Calu3 (cell line): ENCODE measurements at places on chromosomes 5 and 9. TPM values are rescaled to one million over a fixed set of nuclear protein-coding genes. Genes with fewer than 3 reads are reported as not detected.

GRCh38 chr5:180160215-180160614 lies 48.8 kb downstream of the RASGEF1C start:
- H3K36me3 ChIP-seq: no peaks in the 10 kb centered on the region
- H3K4me1 ChIP-seq: peaks cover 7% of the 10 kb centered on the region
- no peak overlapping the region for H3K4me3 ChIP-seq
- peaks cover 70% of the 10 kb centered on the region for H3K27me3 ChIP-seq
- H3K27ac ChIP-seq: no peak overlapping the region

- DNase-seq: no peak
- H3K4me3 ChIP-seq: no peak overlapping the region
- H3K27ac ChIP-seq: no peak overlapping the region
- no peaks in the 10 kb centered on the region for H3K4me1 ChIP-seq
- H3K27me3 ChIP-seq: no peaks in the 10 kb centered on the region
Measured at GRCh38 chr5:17719592-17719991, 85.3 kb downstream of the TAF11L14 start.

DNA sequence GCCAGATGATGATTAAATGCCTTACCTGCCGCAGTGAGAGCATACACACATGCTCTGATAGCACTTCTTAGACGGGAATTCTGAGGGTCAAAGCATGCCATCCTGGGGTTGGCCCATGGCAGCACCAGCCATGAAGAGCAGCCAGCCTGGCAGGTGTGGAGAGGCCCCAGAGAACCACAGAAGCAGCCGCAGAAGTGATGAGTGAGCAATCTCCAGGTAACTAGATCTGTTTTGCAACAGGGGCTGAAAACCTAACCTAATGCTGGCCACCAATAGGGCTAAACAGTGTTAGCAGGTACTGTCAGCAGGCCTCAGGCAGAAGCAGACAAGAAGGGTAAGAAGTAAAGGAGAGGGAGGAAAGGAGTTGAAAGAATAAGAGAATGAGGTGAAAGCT lies 33.5 kb upstream of the HOMER1 start:
- H3K36me3 ChIP-seq: peaks cover 5% of the 10 kb centered on the region
- no peaks in the 10 kb centered on the region for H3K27me3 ChIP-seq
- peaks cover 21% of the 10 kb centered on the region for H3K4me1 ChIP-seq
- peak overlapping the region; percentile 75 for H3K27ac ChIP-seq

DNA sequence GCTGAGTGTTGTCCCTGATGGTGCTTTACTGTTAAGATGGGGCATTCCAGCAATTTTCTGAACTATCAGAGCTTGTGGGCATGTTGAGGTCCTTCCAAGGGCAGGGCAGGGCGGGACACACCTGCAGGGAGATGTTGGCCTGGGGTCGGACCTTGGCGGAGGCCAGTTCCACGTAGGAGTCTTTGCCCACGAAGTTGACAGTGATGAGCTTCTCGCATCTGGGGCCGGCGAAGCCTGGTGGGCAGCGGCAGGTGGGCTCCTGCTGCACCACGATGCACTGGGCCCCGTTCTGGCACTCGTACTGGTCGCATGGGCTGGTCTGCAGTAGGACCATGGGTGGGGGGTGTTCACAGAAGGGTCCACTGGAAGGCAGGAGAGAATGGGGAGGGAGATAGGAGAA lies 106.4 kb upstream of the PANK3 start:
- no peak overlapping the region for H3K4me3 ChIP-seq
- peaks cover 50% of the 10 kb centered on the region for H3K27me3 ChIP-seq
- no peak for DNase-seq

DNA sequence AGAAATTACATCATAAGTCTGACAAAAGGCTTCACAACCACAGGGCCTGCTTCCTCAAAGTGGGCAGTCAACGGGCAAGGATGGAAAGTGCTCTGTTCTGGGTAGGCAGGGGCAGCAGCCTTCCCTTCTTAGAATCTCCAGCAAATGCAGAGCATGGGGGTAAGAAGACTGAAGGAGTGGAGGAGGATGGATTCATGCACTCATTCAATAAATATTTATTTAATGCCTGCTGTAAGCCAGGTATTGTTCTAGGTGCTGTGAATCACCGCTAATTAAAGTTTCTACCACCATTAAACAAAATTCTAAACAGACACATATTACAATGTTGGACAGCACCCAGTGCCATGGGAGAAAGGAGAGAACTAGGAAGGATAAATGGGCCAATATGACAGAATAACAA lies 195.6 kb downstream of the ELAVL2 start:
- no peak overlapping the region for H3K4me3 ChIP-seq
- H3K27me3 ChIP-seq: no peaks in the 10 kb centered on the region
- DNase-seq: no peak
- no peaks in the 10 kb centered on the region for H3K36me3 ChIP-seq
- no peak overlapping the region for H3K27ac ChIP-seq

- H3K36me3 ChIP-seq: no peaks in the 10 kb centered on the region
- H3K27me3 ChIP-seq: no peaks in the 10 kb centered on the region
- no peak for DNase-seq
- H3K27ac ChIP-seq: no peak overlapping the region
Measured at GRCh38 chr5:67610186-67610912, 413.8 kb upstream of the CD180 start.

- no peak overlapping the region for H3K4me3 ChIP-seq
- no peak overlapping the region for H3K27ac ChIP-seq
- no peak for DNase-seq
- no peaks in the 10 kb centered on the region for H3K27me3 ChIP-seq
Measured at GRCh38 chr9:24051587-24051986, 225.5 kb upstream of the ELAVL2 start.

DNA sequence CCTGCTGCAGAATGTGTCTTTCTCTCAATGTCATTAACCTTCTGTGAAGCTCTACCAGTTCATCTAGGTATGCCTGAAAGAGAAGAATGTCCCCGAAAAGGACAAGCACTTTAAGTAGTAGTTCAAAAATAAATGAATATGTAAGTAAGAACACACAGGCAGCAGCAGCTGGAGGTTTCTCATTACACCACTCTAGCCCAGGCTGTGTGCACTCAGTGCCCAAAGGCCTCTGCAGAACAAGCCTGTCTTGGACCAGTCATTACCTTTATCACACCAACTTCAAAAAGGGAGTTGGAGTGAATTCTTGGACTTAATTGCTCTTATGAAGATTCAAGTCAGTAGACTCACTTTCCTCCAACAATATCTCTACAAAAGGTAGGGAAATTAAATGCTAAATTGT lies 268.8 kb downstream of the MLLT3 start:
- no peak overlapping the region for H3K27ac ChIP-seq
- no peaks in the 10 kb centered on the region for H3K27me3 ChIP-seq

GRCh38 chr9:70111641-70112236 lies 68.1 kb downstream of the MAMDC2 start:
- DNase-seq: peak; percentile 8
- H3K4me3 ChIP-seq: no peak overlapping the region
- no peaks in the 10 kb centered on the region for H3K27me3 ChIP-seq

DNA sequence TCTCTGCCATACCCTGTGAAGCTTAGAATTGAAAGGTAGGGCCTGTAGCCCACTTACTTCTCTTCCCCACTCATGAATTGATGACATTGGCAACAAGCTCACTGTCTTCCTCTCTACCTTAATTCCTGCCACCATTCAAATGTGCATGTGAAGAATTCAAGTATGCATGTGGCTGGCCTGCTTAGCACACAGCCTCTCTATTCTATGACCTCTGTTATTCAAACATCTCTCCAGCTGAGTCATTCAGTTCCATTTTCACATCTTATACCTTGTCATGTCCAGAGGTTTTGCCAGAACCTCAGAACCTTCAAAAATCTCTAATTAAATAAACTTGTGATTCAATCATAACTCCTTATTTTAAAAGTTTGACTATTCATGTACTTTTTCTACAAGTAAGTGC lies 114.7 kb upstream of the MAN2A1 start:
- no peak overlapping the region for H3K27ac ChIP-seq
- no peaks in the 10 kb centered on the region for H3K4me1 ChIP-seq
- H3K27me3 ChIP-seq: no peaks in the 10 kb centered on the region
- H3K36me3 ChIP-seq: no peaks in the 10 kb centered on the region
- DNase-seq: no peak

- no peak for DNase-seq
- H3K27ac ChIP-seq: no peak overlapping the region
- no peak overlapping the region for H3K4me3 ChIP-seq
- no peaks in the 10 kb centered on the region for H3K36me3 ChIP-seq
- H3K27me3 ChIP-seq: no peaks in the 10 kb centered on the region
Measured at GRCh38 chr9:111821006-111821528, 26.3 kb upstream of the SHOC1 start.

- no peaks in the 10 kb centered on the region for H3K36me3 ChIP-seq
- no peak overlapping the region for H3K4me3 ChIP-seq
- no peak for DNase-seq
- no peak overlapping the region for H3K27ac ChIP-seq
- no peaks in the 10 kb centered on the region for H3K4me1 ChIP-seq
Measured at GRCh38 chr9:74610523-74611061, 113.5 kb downstream of the RORB start.

DNA sequence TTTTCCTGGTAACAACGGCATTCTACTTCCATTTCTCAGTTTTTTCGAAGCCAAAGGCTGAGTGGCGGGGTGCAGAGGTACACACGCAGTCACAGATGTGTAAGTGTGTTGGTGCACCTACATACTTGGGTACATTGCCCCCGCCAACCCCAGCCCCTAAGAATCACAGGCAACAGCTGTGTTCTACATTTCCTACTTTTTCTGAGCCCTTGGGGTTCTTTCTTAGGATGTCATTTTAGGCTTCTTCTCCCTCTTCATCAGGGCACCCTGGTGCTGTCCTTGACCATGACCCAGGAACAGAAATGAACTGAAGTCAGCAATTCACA lies 104.8 kb downstream of the PAX5 start:
- no peaks in the 10 kb centered on the region for H3K36me3 ChIP-seq
- no peak for DNase-seq
- peaks cover 22% of the 10 kb centered on the region for H3K4me1 ChIP-seq
- no peak overlapping the region for H3K4me3 ChIP-seq
- no peaks in the 10 kb centered on the region for H3K27me3 ChIP-seq

- no peak overlapping the region for H3K27ac ChIP-seq
- peaks cover 7% of the 10 kb centered on the region for H3K36me3 ChIP-seq
- H3K4me3 ChIP-seq: peak overlapping the region; percentile 69
- DNase-seq: no peak
Measured at GRCh38 chr9:37801287-37801850, 772 bp downstream of the DCAF10 start.

GRCh38 chr9:133127340-133127981 lies 6.4 kb upstream of the RALGDS start:
- peaks cover 8% of the 10 kb centered on the region for H3K36me3 ChIP-seq
- H3K27me3 ChIP-seq: no peaks in the 10 kb centered on the region
- DNase-seq: peak; percentile 59
- peaks cover 25% of the 10 kb centered on the region for H3K4me1 ChIP-seq
- peak overlapping the region; percentile 66 for H3K27ac ChIP-seq

DNA sequence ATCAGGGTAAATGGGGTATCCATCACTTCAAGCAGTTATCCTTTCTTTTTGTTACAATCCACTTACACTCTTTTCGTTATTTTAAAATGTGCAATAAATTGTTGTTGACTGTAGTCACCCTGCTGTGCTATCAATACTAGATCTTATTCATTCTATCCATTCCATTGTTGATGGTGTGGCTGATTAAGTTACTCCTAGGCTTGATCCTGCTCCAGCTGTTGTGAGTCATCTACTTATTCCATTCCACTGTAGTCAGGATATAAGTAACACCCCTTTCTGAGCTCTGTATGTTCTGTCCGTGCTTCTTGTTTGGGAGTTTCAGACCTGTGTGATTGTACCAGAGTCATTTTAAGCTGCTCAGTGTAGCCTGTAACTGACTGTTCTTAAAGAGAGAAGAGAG lies 122.5 kb upstream of the RUSC2 start:
- H3K4me3 ChIP-seq: no peak overlapping the region
- H3K27me3 ChIP-seq: no peaks in the 10 kb centered on the region
- H3K36me3 ChIP-seq: no peaks in the 10 kb centered on the region
- peak; percentile 1 for DNase-seq
- peak overlapping the region; percentile 24 for H3K27ac ChIP-seq
- peaks cover 13% of the 10 kb centered on the region for H3K4me1 ChIP-seq

DNA sequence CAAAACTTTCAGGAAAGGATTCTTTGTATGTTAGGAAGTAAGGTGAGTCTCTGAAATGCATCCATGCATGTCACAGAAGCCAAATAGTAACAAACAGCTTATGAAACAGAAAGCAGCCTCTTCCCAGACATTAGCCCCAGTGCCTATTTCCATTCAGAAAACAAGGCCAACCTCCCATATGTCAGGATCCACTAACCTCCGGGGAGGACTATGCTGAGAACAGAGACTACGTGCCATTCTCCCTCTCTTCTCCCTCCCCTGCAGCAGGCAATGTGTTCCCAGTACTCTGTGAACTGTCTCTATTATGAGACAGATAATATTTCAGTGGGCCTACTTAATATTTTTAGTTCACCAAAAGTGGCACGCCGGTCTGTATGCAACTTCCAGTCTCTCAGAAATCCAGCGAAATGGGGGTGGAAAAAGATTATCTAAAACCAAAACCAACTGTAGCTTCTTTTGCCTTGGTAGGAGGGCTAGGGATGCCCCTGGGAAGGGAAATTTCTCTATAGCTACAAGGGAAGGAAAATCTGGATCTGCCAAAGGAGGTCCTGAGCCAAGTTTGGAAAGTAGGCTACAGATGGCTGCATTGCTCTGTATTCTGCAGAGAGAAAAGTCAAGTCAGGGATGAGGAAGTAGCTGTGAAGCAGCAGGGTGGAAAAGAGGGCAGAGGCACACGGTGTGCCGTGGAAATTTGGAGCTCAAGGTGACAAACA lies 42.0 kb downstream of the VLDLR start:
- peaks cover 4% of the 10 kb centered on the region for H3K36me3 ChIP-seq
- no peak overlapping the region for H3K27ac ChIP-seq
- H3K27me3 ChIP-seq: no peaks in the 10 kb centered on the region
- H3K4me1 ChIP-seq: no peaks in the 10 kb centered on the region
- H3K4me3 ChIP-seq: no peak overlapping the region

DNA sequence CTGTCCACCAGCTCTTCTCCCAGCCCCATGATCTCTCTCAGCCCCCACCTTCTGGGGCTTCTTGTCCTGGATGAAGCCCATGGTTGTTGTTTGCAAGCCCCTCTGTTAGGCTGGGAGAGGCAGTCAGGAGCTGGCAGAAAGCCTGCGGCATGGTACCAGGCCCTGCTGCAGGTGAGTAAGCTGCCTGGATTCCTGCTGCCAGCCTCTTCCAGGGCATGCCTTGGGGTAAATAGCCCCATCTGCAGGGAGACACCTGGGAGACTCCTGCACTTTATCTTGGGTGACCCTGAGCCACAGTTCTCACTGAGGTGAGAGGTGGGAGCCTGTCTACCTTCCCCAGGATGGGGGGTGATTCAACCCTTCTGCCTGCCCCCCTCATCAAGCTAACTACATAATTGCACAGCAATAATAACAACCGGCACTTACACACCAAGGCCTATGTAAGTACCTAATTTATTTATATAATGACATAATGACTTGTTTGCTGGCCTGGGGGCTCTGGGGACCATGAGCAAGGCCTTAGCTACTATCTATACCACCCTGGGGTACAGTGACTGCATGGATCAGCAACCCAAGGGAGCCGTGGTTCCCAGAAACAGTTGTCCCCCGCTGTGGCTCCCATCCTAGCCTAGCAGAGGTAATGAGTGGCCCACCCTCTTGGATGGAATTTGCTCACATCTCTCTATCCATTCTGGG lies 116.0 kb downstream of the PSD2 start:
- no peak overlapping the region for H3K27ac ChIP-seq
- no peak overlapping the region for H3K4me3 ChIP-seq
- H3K4me1 ChIP-seq: no peaks in the 10 kb centered on the region
- DNase-seq: no peak
- no peaks in the 10 kb centered on the region for H3K36me3 ChIP-seq

Gene SLC22A4
- total RNA-seq: 3.0 and 3.1 TPM in 2 replicates

Gene ZNF483
- not detected in 2 replicates for total RNA-seq

Gene MED7
- 21.2 and 24.1 TPM in 2 replicates for total RNA-seq

Gene TXNDC8
- not detected in 2 replicates for total RNA-seq

Gene PPP3R2
- total RNA-seq: not detected in 2 replicates

Gene MVB12B
- 4.1 and 4.5 TPM in 2 replicates for total RNA-seq

Gene CFAP157
- 0.87 and 1.0 TPM in 2 replicates for total RNA-seq

Gene SEMA6A
- 53.3 and 54.7 TPM in 2 replicates for total RNA-seq

Gene MYOT
- total RNA-seq: not detected in 2 replicates
